ENCODE measurements at places on chromosomes 3 and 15. TPM values are rescaled to one million over a fixed set of nuclear protein-coding genes. Genes with fewer than 3 reads are reported as not detected.

RGMA gene
- total RNA-seq: 76.7 TPM

GRCh38 chr3:138861798-138862197 is 27.1 kb upstream of the PIK3CB start:
- no peak overlapping the region for H3K4me3 ChIP-seq
- no peaks in the 10 kb centered on the region for H3K4me1 ChIP-seq
- H3K27me3 ChIP-seq: no peaks in the 10 kb centered on the region
- no peaks in the 10 kb centered on the region for H3K36me3 ChIP-seq
- no peak overlapping the region for H3K27ac ChIP-seq
- no peak for DNase-seq

ECE2 gene
- not detected for total RNA-seq

- no peaks in the 10 kb centered on the region for H3K4me1 ChIP-seq
- H3K36me3 ChIP-seq: no peaks in the 10 kb centered on the region
- H3K4me3 ChIP-seq: no peak overlapping the region
- H3K27ac ChIP-seq: no peak overlapping the region
- no peak for DNase-seq
Observed at GRCh38 chr3:111702996-111703985, 108.1 kb upstream of the ZBED2 start.

GRCh38 chr3:10189557-10190354 is 25.0 kb downstream of the IRAK2 start:
- no peaks in the 10 kb centered on the region for H3K27me3 ChIP-seq
- no peaks in the 10 kb centered on the region for H3K36me3 ChIP-seq
- H3K4me1 ChIP-seq: peaks cover 83% of the 10 kb centered on the region
- peak; percentile 99 for DNase-seq
- no peak overlapping the region for H3K4me3 ChIP-seq

KLHL40 gene
- not detected for total RNA-seq

ASB14 gene
- total RNA-seq: not detected

SLC28A1 gene
- not detected for total RNA-seq

COL8A1 gene
- total RNA-seq: 459 TPM

DNA sequence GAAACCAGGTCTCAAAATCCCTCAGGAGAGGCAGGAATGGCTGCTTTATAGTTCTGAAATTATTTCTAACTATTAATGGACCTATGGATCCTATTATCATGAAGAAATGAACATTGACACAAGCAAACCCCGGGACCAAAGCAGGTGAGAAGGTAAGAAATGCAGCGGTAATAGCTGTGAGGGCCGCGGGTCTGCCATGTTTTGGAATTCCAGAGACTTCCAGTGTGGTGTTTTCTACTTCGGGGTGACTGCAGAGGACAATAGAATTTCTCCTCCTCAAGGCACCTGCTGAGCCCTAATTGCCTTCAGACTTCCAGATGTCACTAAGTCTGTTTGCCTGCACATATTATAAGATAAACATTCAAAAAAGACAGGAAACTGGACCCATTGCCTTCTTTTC is 437.4 kb downstream of the GABRG3 start:
- DNase-seq: no peak
- H3K4me3 ChIP-seq: no peak overlapping the region

All from ascending aorta (tissue), 2 donors.